ENCODE measurements at places on chromosomes 2 and 18. TPM values are rescaled to one million over a fixed set of nuclear protein-coding genes. Genes with fewer than 3 reads are reported as not detected.

ADD2 gene
- 24.5 TPM for total RNA-seq

- no peak for DNase-seq
Measured at GRCh38 chr2:45669032-45669486, 17.6 kb downstream of the PRKCE start.

GRCh38 chr18:11323359-11323819, 174.0 kb upstream of the PIEZO2 start:
- no peak for DNase-seq

DNA sequence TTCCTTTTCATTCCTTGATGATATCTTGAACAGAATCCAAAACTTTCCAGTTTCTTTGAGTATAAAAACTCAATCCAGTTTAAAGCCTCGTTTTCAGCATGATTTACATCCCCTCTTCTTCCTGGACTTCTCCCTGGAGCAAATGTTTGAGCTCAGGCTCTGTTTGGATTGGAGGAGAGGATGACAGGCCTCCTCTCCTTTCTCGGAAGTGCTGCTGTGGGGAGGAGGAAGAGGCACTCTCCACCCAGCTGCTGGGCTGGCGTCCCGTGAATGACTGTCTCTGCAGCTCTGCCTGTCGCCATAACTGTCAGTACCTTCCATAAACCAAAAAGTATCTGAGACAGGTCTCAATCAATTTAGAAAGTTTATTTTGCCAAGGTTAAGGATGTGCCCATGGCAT, 238.2 kb upstream of the AGAP1 start:
- DNase-seq, result no peak

- no peak for DNase-seq
Measured at GRCh38 chr2:187263675-187264560, 184.1 kb downstream of the CALCRL start.

HOXD1 gene
- total RNA-seq, result not detected

DNA sequence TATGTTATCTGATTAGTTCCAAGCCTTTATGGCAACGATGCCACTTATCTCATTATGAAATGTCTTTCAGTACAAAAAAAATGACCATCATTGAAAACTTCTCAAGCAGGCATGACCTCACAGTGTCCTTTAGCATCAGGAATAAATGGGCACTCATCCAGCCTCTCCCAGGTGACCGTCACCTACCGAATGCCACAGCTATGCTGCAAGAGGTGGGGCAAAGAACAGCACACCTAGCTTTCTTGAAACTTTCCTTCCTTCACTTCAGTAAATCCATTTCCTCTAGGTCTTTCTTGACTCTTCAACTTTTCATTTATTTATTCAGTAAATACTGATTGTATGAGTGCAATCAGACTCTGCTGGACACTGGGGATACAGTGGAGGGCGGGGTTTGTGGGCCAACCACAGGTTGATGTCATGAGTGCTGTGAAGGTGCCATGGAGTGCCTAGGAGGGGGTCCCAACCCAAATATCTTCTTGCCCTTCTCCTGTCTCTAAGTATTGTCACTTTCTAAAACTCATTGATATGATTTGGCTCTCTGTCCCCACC, 54.3 kb upstream of the HK2 start:
- no peak for DNase-seq

- DNase-seq, result no peak
Measured at GRCh38 chr2:85425588-85425987, 7.1 kb downstream of the SH2D6 start.

DNA sequence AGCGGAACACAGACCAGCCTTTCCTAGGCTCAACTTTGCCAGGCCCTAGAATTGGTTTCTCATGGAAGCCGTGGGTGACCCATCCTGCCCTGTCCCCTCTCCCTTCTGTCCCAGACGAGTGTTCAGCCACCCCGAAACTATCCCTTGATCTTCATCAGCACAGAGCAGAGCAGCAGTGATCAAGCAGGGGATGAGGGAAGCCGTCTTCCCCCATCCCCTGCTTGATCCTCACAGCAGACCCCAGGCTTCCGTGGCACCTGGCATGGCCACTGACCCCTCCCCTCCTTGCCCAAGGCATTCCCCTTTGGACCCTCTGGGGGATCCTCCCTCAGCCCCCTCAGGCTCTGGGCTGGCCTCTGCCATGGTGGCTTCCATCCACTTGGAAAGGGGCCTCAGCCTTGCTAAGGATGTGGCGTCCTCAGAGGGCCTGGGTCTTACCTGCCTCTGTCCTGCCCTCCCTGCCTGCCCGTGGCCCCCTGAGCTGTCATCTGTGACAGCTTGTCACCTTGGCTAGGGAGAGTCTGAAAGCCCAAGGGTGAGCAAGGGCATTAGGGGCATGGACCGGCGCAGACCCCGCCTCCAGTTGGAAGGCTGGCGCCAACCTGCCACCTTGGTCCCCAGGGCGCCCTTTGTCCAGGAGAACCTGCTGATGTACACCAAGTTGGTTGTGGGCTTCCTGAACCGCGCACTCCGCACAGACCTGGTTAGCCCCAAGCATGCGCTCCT, 10.4 kb upstream of the CCDC74A start:
- no peak for DNase-seq

- no peak for DNase-seq
Measured at GRCh38 chr2:173762221-173762620, 203.0 kb downstream of the SP3 start.

GRCh38 chr18:57748770-57749603, 54.1 kb downstream of the ATP8B1 start:
- no peak for DNase-seq

DNA sequence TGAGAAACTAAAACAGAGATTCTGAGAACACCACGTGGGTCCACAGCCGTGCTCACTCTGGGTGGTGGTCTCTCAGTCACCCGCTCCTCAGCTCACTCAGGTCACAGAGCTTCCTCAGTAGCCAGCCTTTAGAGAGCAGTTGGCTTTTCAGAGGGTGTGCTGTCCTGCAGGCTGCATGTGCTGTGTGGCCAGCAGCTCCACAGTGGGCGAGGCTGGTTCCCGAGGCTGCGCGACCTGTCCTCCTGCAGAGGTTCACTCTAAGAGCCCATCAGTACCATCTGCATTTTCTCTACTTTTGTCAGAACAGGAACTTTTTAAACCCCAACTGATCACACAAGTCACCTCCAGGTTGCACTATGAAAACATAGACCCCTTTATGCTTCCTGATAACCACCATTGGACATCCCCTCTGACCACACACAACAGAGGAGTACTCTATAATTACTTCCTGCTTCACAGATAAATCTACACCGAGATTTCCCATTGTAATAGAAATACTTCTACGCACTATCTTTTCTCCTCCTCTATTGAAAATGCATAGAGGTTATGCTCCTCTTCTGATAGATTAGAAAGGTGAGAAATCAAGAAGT, 93.1 kb downstream of the GYPC start:
- DNase-seq, result no peak

DNA sequence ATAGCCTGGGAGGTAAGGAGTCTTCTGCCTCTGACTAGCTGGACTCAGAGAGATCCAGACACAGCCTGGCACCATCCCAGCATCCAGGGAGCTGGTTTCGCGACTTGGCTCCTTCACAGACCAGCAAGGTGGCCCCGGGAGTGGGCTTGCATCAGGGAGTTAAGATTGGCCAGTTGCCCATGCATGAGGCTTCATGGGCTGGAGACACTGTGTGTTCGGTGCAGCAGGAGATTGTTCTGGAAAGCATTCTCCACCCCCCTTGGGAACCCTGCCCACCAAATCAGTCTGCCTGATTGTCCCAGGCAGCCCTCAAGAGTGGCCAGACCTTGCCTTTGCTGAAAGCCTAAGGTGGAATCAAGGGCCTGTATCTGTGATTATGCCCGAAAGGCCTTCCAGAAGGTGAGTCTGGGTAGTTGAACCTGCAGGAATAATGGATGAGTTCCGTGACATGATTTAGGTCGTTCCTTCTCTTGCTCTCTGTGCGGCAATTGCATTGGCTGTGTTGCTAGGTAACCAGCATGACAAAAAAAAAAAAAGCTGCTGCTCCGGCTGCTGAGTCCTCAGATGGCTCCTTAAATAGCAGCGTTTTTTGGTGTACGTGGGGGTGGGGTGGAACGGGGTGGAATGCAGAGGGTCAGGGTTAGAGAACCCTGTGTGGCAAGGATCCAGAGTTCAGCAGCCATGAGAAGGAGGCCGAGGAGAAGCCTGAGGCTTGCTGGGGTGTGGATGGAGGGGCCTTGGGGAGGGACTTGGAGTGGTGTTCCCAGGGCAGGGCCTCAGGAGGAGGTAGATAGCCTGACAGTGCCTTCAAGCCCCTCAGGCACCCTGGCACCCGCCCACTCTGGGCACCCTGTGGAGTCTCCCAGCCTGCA, 93.0 kb upstream of the MCFD2 start:
- no peak for DNase-seq

GRCh38 chr2:42927334-42928160, 135.2 kb upstream of the HAAO start:
- DNase-seq, result no peak

GRCh38 chr2:151217343-151217742, 44.3 kb downstream of the RBM43 start:
- no peak for DNase-seq

DNA sequence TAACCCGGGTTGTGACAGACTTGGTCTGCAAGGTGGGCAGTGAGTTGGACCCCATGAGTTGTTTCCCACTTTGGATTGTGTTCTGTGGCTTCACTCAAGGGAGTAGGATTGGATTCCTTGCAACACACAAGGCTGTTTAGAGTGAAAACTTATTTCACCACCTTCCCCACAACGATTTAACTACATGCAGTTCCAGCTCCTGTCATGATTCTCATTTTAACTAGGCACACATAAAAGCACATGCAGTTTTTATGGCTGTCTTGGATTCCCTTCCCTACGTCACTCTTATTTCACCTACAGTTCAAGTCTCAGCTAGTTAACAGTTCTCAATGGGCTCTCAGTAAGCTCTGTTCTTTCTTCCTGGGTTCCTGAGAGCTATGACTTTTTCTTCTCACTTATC, 15.9 kb downstream of the EFEMP1 start:
- DNase-seq, result no peak

FRZB gene
- not detected for total RNA-seq

DNA sequence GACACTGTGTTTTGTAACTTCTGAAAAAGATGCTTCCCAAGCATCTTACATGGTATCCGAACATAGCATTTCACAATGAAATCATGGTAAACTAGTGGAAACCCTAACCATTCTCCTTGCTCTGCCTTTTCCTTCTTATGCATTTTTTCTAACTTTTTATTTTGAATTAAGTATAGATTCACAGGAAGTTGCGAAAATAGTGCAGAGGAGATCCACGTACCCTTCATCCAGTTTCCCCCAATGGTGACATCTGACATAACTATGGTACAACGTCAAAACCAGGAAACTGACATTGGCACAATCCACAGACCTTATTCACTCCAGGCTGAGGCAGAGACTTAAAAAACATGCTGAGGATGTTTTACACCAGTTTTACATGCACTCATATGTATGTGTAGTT, 38.3 kb downstream of the AAK1 start:
- no peak for DNase-seq

DNA sequence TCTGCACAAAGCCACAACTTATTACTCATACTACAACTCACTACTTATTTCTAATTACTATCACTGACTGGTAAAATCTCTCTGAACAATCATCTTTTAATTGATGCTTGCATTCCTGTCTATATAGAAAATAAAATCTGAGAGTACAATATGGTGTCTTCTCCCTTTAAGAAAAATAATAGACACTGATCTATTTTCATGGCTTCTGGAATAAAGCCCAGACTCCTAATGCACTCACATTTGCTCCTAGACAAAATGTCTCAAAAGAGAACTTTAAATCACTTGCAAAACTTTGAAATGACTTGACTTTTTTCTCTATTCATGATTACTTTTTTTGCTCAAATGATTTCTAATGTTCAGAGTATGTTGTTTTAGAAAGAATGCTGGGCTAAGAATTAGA, 28.7 kb downstream of the ESCO1 start:
- DNase-seq, result no peak

DNA sequence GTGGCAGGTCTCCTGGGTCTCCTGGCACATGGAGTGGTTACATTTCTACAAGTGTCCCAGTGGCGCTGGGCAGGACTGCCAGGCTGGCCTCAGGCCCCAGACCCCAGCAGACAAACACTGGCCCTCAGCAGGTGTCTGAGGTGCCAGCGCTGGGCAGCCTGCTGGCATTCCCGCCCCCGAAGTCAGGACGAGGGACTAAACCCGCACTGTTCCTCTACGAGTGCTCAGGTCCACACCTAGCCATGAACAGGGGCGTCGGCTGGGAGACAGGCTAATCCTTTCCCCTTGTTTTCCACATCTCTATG, 12.8 kb downstream of the SNED1 start:
- no peak for DNase-seq

Measured in activated CD8-positive, alpha-beta T cell treated with anti-CD3 and anti-CD28 coated beads for 36 hours (primary cell).